CD4-positive, CD25-positive, alpha-beta regulatory T cell (primary cell): ENCODE measurements at places on chromosomes 4 and X.

DNA sequence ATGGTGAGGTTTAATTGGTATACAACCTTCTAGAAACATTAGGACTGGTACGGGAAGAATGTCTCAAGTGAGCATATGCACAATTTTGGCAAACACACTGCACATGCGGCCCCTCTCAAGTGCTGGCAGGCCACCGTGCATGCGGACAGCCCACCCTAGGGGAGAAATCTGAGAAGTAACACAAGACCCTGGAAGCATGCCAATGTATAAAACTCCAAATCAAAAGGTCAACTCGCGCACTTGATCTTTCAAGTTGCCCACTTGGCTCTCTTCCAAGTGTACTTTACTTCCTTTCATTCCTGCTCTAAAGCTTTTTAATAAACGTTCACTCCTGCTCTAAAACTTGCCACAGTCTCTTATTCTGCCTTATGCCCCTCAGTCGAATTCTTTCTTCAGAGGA lies 488.3 kb downstream of the CFAP47 start:
- no peak for DNase-seq

- DNase-seq: no peak
Measured at GRCh38 chr4:152041295-152041694, 280.5 kb upstream of the GATB start.

- DNase-seq: no peak
Measured at GRCh38 chr4:90120815-90121214, 6.4 kb upstream of the CCSER1 start.

GRCh38 chr4:65635051-65635821 lies 35.1 kb downstream of the EPHA5 start:
- DNase-seq: no peak

GRCh38 chrX:15606136-15606535 lies 5.4 kb upstream of the ACE2 start:
- no peak for DNase-seq

DNA sequence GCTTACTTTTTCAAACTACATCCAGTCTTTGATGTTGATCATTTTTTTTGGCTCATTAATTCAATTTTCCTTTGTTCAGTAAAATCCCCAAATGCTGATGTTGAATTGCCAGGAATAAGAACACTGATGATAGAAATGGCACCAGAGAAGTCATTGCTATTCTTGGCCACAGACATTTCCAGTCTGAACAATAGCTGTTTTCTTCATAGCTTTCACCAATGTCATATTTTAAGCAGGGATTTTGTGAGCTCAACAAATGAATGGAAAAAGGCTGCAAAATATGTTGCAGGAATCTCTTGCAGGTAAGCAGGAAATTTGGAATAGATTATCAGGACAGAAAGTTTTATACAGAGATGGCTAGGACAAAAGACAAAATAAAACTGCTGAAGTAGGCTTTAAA lies 40.5 kb upstream of the GLRB start:
- DNase-seq: no peak

- no peak for DNase-seq
Measured at GRCh38 chr4:3349116-3349515, 56.3 kb downstream of the RGS12 start.

GRCh38 chrX:46341767-46342322 lies 203.4 kb downstream of the ZNF674 start:
- no peak for DNase-seq

DNA sequence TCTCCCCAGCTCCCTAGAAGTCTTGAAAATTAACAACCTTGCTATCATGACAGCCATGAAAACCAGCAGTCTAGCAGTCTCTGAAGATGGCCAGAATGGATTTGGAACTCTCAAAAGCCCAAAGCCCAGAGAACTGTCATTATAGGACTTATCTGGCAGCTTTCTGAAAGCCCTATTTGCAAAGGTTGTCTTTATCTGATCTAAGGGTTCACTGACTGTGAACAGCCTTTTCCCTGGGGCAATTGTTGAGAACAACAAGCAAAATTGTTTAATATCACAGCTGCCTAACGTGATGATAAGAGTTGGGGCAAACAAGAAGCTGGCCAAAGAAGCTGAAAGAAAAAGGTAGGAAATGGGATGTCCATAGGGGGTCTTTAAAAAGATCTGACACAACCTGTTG lies 20.9 kb upstream of the KLHL8 start:
- no peak for DNase-seq

DNA sequence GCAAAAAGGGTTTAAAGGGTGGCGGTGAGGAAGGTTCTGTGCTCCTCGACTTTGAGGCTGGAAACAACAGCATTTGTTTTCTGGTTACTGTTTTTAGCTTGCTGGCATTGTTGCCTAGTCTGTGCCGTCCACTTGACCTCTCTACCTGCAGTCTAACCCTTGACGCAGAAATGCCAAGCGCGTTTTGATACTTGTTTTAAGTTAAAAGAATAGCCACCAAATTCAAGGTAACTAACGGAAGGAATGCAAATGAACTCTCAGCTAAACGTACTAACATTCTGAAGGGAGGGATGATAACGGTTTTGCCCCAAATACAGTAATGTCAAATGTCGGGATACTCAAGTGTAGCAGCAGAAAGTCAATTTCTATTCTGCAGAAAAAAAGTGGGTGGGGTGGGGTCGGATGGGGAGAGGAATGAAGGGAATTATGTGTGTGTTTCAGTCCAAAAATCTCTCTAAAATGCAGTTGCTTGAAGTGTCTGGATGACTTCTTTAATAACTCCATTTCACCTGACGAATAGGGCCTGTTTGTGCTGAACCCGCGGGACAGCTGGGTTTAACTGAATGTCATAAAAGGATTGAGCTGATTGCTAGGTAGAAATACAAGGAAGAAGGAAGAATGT lies 3.4 kb upstream of the NKX6-1 start:
- no peak for DNase-seq

- DNase-seq: no peak
Measured at GRCh38 chr4:81799371-81799770, 327.7 kb upstream of the RASGEF1B start.

- no peak for DNase-seq
Measured at GRCh38 chr4:151105454-151106032, 6.1 kb downstream of the RPS3A start.

DNA sequence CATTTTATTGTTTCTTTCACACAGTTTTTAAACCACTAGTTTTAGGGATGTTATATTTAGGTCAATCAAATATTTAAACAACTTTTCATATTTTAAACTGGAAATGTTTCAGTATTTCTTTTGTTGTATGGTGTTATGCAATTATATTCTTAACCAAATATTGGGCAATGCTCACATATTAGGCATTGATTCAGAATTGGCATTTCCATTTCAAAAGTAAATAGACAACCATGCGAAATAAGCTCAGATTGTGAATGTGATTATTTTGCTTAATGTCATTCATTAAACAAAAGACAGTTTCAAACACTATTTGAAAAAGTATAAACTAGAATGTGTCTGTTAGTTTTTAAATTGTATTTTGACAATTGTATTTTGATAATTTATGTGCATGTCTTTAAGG lies 36.9 kb downstream of the ARAP2 start:
- no peak for DNase-seq

- no peak for DNase-seq
Measured at GRCh38 chr4:107243141-107243781, 207.1 kb upstream of the DKK2 start.

GRCh38 chrX:97622111-97622510 lies 738.4 kb downstream of the RPA4 start:
- DNase-seq: no peak

GRCh38 chr4:181793096-181793495 lies 450.1 kb upstream of the TENM3 start:
- DNase-seq: no peak

GRCh38 chr4:79653871-79654270 lies 245.8 kb upstream of the GK2 start:
- no peak for DNase-seq

DNA sequence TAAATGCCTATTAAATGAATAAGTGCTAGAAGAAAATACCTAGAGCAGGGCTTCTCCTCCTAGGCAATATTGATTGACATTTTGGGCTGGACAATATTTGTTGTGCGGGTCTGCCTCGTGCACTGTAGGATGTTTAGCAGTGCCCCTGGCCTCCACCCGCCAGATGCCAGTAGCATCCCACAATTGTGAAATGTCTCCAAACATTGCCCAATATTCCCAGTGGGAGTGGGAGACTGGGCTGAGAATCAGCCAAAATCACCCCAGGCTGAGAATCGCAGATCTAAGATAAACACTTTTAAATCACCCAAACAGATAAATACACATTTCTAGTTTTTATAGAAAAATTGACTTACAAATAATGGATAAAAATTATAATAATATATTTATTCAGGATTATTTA lies 916.2 kb upstream of the LCORL start:
- DNase-seq: no peak

DNA sequence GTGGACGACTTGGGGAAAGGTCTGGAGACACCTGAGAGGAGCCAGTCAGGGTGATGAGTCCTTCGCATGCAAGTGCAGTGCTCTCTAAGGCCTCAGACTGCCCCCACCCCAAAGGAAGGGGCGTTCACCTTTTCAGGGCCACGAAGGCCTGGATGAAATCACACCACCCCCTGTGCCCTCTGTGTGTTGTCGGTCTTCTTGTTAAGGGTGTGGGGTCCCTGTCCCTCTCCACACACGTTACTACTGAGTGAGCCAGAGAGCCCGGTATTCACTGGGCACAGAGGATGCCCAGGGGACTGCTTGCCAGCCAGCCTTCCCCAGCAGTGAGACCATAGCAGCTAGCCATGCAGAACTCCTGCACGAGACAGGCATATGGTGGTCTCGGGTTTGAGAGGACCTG lies 72.0 kb downstream of the MTMR1 start:
- DNase-seq: no peak

GRCh38 chr4:140743194-140743931 lies 12.8 kb downstream of the TBC1D9 start:
- no peak for DNase-seq

GRCh38 chrX:28966331-28966730 lies 379.1 kb downstream of the IL1RAPL1 start:
- no peak for DNase-seq

- DNase-seq: no peak
Measured at GRCh38 chrX:77446908-77447652, at the start of gene FGF16. Gene FGF16, plus strand, starts transcription at chrX:77447389. Its CDS starts 286 bp downstream, at chrX:77447675.

DNA sequence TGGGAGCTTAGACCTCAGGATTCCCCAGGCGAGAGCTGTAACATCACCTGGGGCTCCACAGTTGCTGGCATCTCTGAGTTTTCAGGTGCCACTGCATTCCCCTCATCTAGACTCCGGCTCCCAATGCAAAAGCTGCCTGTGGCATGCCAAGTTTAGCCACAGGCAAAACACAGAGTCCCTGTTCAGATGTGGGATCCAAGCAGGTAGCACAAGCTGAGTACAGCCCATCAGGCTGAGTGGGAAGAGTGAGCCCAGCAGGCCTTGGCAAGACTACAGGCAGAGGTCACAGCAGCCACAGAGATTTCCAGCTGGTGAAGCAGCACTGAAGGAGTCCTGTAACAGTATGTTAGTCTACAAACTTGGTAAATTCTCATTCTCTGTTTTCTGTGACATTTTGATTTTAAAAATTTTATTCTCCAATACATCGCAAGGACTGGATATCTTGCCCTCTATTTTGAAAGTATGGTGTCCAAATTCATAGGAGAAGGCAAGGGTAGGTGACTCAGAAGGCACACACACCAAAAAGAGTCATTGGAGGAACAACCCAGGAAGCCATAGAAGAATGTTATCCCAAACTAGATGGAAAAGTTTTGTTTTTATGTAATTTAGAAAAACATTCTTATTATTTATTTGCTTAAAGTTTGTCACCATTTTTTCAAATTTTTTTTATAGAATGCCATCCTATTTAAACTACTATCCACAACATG lies 13.6 kb upstream of the CXCL2 start:
- DNase-seq: no peak

GRCh38 chr4:23425570-23425969 lies 464.3 kb downstream of the PPARGC1A start:
- no peak for DNase-seq

- DNase-seq: peak; percentile 7
Measured at GRCh38 chr4:141711211-141711610, 74.8 kb downstream of the IL15 start.

- no peak for DNase-seq
Measured at GRCh38 chrX:124679199-124679598, 332.8 kb downstream of the SH2D1A start.

GRCh38 chr4:176256921-176257320 lies 12.1 kb downstream of the ASB5 start:
- no peak for DNase-seq

- no peak for DNase-seq
Measured at GRCh38 chr4:136680271-136680670, 852.0 kb downstream of the PCDH18 start.

DNA sequence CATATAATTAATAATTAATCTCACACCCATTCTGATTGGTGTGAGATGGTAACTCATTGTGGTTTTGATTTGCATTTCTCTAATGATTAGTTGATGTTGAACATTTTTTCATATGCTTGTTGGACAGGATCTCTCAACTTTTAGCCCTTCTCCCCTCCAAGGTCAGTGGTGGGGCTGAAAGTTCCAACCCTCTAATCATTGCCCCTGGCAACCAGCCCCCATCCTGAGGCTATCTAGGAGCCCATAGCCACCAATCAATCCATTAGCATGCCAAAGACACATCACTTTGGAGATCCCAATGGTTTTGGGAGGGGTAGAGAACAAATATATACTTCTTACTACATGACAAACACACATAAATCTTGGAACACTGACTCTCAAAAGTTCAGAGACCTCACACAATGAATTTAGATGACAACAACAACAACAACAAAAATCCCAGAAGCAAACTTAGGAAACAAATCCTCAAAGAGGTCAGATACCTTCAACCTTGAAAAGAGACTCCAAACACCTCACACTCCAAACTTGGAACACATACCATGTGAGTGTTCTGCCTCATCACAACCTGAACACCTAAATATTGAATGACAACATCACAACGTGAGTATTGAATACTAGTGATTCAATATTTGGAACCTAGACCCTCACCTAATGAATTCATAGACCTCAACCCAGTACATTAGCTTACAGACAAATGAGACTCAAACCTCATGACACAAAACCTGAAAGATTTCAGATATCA lies 19.0 kb upstream of the PAGE4 start:
- DNase-seq: no peak

DNA sequence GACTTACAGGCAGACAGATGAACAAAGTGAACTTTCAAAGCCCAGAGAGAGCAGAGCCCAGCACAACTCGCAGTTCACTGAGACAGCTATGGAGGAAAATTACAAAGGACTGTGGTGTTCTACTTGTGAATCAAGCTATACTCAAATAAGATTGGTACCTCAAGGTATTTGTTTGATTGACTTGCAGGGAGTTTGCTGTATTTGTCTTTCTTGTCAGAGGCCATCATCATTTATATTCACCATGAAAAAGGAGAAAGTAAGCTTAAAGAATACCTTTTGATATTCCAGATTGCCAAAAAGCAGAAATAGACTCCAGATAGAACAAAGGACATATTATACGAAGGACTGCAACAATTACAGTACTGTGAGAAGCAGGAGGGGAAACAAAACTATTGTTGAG lies 1047.9 kb downstream of the RPA4 start:
- no peak for DNase-seq

- no peak for DNase-seq
Measured at GRCh38 chr4:9918484-9918883, 102.8 kb downstream of the SLC2A9 start.
